ENCODE measurements at places on chromosomes 6 and 20.

DNA sequence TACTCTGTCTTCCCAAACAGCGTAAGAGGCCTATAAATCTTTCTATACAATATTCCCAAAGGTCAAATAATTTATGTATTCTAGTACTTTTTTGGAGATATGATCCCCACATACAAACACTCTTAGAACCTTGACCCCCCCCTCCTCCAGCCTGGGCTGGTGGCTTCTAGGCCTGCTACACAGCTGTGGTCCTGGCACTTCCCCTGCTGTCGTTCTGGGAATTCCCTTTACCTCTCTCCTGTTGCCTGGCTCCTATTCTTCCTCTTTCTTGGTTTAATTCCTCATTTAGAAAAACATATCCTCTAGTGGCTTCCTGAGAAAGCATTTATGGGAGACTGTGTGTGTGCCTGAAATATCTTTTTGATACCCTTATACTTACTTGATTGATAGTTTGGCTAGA lies 4.1 kb upstream of the TXLNB start:
- no peak for DNase-seq

DNA sequence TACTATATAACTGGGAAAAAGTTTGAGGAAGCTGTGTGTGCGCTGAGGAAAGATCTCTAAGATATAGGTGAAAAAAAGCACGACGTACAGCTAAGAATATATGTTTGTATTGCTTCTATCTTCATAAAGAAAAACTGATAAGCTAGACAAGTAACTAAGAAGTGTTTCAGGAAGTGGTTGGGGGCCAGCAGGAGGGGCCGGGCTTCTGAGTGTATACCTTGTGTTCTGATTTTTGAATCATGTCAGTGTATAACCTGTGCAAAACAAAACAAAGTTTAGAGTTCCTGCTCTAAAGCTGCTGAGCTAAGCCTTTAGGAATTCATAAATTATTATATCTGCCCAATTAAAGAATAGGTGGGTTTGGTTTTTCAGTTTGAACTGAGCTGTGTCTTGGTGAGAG lies 7.9 kb upstream of the OSER1 start:
- DNase-seq, result peak; percentile 42

DNA sequence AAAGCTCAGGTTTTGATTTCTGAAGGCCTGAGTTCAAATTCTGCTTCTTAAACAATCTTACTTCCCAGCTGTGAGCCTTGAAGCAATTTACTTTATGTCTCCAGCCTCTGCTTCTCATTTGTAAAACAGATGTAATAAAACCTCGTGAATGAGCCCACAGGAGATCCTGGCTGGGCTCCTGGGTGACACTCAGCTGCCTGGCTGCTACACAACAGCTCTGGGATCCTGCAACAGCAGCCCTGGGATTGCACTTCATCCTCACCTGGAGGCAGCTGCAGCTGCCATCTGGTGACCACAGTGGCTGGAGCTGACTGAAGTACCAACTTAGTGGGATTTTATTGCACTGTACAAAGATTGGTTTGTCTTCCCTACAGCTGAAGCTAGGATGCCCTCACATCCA lies 98.6 kb downstream of the NDUFAF5 start:
- no peak for DNase-seq

- DNase-seq, result no peak
These were observed 3.1 kb upstream of the CSE1L start for GRCh38 chr20:49043000-49043399.

GRCh38 chr6:69863766-69864165 lies 2.6 kb upstream of the COL19A1 start:
- DNase-seq, result no peak

DNA sequence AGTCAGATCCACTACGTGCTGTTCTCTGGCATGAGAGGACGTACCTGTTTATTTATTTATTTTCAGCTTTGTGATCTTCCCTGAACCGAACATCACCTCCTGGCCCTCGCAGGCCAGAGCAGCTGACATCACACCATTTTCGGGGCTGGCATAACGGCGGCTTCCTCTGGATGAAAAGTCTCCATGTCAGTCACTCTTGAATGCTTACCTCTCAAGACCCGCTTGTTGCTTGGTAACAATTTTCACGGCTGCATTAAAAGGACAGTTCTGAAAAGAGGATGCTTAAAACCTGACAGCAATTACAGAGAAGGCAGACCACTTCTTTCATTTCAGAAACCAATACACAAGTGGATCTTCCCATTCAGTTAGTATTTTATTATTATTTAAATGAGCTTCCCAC lies 159.8 kb upstream of the CDH4 start:
- no peak for DNase-seq

GRCh38 chr6:111653434-111653833 lies 47.8 kb upstream of the TRAF3IP2 start:
- no peak for DNase-seq

GRCh38 chr6:13914351-13914750 lies 10.4 kb upstream of the RNF182 start:
- no peak for DNase-seq

DNA sequence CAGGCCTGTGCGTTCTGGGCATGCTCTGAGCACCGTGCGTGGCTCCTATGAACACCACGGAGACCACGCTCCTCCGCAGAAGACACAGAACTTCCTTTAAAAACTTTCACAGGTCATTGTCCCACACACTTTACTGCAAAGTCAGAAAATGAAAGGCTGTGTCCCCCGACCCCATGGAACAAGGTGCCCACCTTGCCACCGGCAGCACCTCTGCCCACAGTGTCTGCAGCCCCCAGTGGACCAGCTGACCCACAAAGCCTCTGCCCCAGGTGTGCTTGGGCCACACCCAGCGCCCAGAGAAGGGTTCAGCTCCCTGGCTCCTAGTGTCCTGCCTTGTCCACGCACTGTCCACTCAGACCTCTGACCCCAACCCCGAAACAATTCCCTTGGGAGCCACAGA lies 8.7 kb downstream of the TAF4 start:
- DNase-seq, result no peak

GRCh38 chr6:116465246-116465645 lies 4.1 kb downstream of the CALHM6 start:
- DNase-seq, result no peak

DNA sequence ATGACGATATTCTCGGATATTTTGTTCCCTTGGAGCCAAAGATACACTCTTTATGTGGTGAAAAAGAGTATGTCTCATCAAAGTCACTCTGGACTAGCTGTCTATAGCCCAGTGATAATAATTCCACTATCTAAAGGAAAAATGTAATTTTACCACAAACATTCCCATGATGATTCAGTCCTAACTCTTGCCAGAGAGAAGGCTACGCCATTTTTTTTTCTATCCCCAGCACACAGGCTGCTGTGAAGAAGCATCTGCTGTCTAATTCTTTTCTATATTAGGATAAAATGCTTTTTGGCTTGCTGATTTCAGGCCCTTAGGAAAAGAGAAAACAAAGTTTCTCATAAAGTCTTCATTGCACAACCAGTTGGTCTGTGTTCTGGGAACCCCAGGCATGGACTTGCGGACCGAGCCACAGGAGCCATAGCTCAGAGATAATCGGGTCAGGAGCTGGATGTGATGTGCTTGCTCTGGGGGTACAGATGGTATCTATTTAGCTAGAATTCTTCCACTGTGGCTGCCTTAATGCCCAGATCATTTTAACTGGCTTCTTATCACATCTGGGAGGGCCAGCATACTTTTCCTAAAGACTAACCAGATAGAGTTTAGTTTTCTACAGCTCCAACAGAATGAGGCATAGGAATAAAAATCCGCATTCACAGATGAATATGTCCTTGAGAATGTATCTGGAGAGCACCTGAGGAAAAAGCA lies 683.7 kb upstream of the ID4 start:
- DNase-seq, result no peak

GRCh38 chr20:53162251-53162835 lies 190.2 kb downstream of the TSHZ2 start:
- peak; percentile 30 for DNase-seq

GRCh38 chr20:33999025-33999649 lies 5.4 kb downstream of the RALY start:
- no peak for DNase-seq

DNA sequence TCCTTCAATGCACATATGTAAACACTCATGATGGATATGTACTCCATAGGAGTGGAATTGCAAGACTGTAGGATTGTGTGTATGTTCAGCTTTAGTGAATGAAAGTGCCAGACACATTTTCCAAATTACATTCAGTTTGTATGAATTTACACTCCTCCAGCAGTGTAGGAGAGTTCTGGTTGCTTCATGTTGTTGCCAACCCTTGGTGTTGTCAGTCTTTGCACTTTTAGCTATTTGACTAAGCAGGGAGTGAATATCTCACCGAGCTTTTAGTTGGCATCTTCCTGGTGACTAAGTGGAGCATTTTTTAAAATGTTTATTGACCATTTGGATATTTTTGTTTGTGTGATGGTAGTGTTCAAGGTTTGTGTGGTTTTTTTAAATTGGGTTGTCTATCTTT lies 23.9 kb downstream of the NKX2-4 start:
- no peak for DNase-seq

DNA sequence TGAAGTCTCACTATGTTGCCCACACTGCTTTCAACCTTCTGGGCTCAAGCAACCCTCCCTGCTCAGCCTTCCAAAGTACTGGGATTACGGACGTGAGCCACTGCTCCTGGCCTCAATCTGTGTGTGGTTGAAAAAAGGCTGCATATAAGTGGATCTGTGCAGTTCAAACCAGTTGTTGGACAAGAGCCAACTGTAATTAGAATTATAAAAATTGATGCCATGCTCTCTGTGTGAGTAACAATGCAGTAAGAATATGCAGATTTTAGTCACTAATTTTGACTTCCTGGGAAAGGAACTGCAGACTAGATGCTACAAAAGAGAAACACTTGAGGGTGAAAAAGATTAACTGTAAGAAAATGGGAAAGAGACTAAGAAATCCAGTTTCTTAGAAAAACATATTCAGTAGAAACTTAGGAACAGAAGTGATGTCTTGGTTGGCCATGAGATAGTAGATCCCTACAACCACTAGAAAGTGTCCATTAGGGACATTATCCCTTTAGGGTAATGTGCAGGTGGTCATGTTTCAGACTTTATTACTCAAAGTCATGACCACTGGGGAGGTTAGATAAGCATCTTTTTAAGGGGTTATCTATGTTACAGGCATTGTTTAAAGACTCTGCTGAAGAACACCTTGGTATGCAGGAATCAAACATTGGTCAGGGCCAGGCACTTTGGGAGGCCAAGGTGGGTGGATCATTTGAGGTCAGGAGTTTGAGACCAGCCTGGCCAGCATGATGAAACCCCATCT lies 26.3 kb downstream of the ITCH start:
- no peak for DNase-seq

DNA sequence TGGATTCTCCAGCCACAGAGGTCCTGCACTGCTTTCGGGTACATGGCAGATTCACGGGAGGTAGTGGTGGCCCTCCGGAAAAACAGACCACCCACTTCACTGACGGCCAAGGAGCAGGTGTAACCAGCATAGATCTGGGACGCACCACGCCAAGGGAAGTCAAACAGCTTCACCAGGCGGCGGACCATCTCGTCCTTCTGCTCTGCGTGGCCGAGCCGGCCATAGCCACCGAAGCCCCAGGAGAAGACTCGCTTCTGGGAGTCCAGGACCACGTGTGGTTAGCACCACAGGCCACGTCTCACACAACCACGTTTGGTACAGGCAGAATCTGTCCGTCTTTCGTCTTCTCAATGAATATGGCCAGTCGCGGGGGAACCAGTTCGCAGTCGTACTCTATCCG lies 184.8 kb upstream of the COL21A1 start:
- DNase-seq, result no peak

- DNase-seq, result no peak
These were observed 45.2 kb downstream of the DPPA5 start for GRCh38 chr6:73308712-73309534.

GRCh38 chr20:49215232-49215631 lies 4.0 kb upstream of the DDX27 start:
- DNase-seq, result no peak

DNA sequence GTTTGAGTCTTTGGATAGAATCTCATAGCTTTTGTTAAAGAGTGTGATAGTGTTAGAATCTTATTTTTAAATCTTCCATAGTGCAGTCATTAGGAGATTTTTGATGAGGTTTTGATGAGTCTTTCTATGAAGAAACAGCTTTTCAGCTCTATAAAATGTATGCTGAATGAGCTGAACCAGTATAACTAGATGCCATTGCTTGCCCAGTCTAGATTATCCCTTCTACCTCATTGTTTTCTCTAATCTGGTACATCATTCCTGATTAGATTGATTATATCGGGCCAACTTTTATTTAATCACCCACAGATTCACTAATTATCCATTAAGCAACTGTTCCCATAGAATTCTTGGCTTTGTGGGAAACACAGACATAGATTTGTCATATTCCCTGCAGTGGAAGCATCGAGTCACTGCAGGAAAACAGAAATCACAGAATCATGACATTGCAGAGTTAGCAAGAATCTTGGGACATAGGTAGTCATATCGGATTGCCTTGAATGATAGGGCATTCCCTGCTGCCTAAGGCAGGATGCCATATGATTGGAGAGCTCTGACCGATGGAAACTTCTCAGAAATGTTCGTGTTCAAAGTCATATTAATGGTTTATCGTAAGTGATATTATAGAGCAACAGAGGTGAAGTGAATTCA lies 882.7 kb upstream of the FLRT3 start:
- no peak for DNase-seq

DNA sequence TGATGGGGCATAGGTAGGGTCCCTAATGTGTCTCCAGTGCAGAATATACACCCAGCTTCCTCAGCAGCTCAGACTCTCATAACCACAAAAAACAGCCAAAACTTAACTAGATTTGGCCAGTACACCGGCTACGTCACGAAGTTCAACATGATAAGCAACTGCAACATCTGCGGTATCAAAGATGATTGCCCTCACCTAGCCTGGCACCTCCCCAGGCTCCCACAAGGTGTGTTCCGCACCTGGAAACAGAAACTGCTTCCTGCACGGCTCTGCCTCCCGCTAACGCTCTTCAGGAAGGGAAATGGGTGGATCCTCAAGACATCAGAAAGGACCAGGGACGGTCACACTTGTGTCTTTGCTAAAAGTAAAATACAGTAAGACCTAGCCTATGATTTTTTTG lies 9.5 kb downstream of the TXNDC5 start:
- DNase-seq, result no peak

GRCh38 chr20:32777177-32777956 lies 15.2 kb downstream of the DNMT3B start:
- DNase-seq, result no peak

GRCh38 chr6:97437087-97437486 lies 154.1 kb upstream of the MMS22L start:
- DNase-seq, result peak; percentile 5

DNA sequence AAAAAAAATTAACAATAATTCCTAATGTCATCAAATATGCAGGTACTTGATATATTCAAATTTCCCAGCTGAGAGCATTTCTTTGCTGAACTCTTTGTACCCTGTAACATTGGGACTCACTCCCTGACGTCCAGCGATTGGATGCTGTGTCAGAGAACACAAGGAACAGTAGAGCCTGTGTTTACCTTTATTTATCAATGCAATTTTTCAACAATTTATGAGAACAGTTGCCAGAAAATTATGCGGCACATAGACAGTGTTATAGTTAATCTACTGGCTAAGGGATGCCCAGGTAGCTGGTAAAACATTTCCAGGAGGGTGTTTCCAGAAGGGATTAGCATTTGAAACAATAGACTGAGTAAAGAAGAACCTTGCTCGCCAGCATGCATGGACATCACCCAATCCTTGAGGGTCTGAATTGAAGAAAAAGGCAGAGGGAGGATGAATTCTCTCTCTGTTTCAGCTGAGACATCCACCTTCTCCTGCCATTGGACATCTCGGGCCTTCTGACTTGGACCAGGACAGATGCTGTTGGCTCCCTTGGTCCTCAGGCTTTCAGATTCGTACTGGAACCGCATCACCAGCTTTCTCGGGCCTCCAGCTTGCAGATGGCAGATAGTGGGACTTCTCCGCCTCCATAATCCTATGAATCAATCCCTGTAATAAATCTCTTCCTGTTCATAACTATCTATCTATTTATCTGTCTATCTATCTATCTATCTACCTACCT lies 42.2 kb upstream of the NCOA3 start:
- no peak for DNase-seq

All from activated CD4-positive, alpha-beta T cell treated with anti-CD3 and anti-CD28 coated beads, Interleukin-2, Interleukin-6, amounts not matched to agents 100 ng/mL and 50 ng/mL, durations not matched to agents 16 hours and 8 hours (primary cell).